Endothelial cell (in vitro differentiated cells): ENCODE measurements at places on chromosomes 3 and 15.
A peak's percentile ranks its signal among the peaks of the same experiment; 100 is the strongest.

DNA sequence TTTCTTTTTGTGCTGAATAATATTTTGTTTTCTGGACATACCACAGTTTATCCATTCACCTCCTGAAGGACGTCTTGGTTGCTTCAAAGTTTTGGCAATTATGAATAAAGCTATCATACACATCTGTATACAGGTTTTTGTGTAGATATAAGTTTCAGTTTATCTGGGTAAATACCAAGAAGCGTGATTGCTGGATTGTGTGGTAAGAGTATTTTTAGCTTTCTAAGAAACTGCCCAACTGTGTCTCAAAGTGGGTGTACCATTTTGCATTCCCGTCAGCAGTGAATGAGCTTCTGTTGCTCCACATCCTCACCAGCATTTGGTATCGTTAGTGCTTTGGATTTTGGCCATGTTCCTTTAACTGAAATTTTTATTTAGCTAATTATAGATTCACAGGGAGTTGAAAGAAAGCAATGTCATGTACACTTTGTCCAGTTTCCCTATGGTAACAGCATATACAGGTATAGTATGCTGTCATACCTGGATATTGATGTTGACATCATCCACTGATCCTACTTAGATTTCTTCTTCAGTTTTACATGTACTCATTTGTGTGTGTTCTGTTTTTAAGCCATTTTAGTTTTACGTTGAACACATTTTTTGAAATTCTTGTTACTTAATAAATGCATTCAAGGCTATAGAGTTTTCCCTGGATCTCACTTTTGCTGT is 11.9 kb downstream of the ARID3B start:
- no peak for DNase-seq

- DNase-seq = no peak
Observed at GRCh38 chr3:60674870-60675269, 576.4 kb downstream of the FHIT start.

- no peak for DNase-seq
Observed at GRCh38 chr15:29795610-29796009, 26.7 kb downstream of the TJP1 start.

GRCh38 chr15:69794645-69795469 is 302.9 kb downstream of the TLE3 start:
- DNase-seq = no peak

- DNase-seq = no peak
Observed at GRCh38 chr3:187920030-187920429, 174.8 kb upstream of the BCL6 start.

DNA sequence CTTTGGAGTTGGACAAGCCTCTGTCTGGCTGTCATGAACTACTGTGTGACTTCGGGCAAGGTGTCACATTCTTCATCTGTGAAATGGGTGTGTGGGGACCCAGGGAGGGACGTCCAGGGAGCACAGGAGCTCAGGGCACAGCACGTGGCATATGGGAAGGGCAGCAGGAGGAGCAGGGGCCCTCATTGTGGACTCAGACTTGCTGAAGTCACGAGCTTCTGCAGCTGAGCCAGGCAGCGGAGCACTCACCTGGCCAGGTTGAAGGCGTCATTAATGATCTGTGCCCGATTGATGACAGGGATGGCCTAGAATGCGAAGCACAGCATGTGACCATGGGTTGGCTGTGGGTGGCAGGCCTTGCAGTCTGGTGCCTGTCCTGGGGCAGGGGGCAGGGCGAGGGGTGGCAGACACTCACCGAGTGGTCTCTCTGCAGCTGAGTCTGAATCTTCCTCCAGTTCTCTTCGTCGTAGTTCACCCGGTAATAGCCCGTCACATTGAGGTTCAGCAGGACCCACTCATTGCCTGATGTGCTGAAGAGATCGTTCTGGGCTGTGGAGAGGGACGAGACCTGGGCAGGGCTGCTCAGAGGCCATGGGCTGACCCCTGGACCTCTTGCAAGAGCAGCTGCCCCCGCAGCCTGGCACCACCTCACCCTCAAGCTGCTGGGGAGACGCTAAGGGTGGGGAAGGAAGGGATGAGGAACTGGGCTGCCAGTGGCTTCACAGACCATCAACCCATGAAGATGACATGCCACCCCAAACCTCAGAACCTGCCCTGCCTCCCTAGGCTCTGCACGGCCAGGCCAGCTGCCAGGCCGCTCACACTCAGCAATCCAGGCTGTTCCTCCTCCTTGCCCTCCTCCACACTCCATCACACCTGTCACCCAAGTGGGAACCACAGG is 15.4 kb downstream of the ANPEP start:
- DNase-seq = no peak

- peak; percentile 33 for DNase-seq
Observed at GRCh38 chr15:55587321-55588069, 650 bp downstream of the PYGO1 start.

DNA sequence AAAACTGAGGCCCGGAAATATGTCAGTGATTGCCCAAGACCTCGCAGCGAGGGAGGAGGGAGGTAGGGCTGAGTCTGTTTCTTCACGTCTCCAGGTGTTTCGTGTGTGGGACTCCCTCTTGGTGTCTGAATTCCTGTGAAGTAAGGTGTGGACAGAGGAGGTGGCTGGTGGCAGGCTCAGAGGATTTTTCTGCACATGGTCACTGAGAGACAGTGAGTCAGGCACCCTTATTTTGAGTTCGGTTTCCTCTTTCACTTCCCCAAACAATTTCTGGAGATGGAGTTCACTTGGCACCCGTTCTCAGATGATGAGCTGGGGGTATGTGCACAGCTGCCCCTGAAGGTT is 46.3 kb upstream of the VPS8 start:
- DNase-seq = no peak

- DNase-seq = no peak
Observed at GRCh38 chr3:29282427-29283230, 1.8 kb downstream of the RBMS3 start.

GRCh38 chr3:27670619-27671018 is 51.5 kb downstream of the EOMES start:
- DNase-seq = no peak

- DNase-seq = peak; percentile 8
Observed at GRCh38 chr3:35664460-35664919, 25.2 kb downstream of the ARPP21 start.

DNA sequence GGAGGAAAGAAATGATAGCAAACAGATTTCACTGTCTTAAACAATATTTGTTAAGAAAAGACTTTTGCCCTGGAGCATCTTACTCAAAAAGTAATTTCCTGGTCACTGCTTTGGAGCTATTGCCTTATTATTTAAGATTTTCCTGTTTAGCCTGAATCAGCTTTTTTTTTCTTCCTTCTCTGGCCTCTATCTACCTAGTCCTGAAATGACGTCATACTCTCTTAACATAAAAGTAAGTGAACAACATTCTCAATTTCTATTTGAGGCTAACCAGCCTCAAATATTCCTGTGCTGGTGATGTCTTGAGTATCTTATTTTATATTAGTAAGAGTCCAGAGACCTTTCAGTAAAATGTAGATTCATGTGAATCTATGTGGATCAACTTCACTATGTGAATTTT is 221.9 kb upstream of the ALCAM start:
- DNase-seq = no peak

DNA sequence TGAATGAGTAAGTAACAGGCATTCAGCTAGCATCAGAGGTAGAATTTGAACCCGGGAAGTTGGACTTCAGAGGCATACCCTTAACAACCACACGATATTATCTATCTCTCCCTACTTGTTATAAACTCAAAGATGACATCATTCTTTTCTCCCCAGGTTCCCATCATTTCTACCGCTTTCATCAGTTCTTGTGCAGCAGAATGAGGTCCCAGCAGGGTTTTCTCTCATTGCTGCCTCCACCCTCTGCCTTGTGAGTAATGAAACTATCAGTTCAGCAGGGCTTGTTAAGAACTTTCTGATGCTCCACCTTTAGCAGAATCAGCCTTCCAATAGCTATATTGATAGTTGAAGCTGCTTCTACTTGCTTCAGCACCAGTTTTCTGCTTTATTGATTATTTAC is 487.5 kb upstream of the KCNMB2 start:
- no peak for DNase-seq

GRCh38 chr15:91499774-91500383 is 353.6 kb upstream of the SLCO3A1 start:
- DNase-seq = no peak

DNA sequence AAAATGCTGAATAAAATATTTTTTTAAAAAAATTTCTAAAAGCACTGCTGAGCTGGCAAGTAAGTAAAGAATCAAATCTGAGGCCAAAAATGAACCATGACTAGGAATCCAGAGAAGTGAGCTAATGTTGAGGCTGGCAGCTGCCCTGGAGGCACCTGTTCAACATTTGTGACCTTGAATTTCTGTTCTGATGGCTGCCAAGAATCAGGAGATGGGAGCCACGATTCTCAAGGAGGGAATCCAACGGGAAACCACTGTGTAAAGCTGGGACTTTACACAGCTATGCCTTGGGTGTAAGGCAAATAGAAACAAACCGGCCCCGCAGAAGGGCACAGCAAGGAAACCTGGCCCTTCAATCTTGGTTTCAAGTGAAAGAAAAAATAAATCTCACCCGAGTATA is 22.7 kb downstream of the HEG1 start:
- no peak for DNase-seq
